ENCODE measurements at places on chromosomes 2 and 18. TPM values are rescaled to one million over a fixed set of nuclear protein-coding genes. Genes with fewer than 3 reads are reported as not detected.

- no peak overlapping the region for H3K4me3 ChIP-seq
- H3K27me3 ChIP-seq: no peaks in the 10 kb centered on the region
- DNase-seq: no peak
- no peaks in the 10 kb centered on the region for H3K36me3 ChIP-seq
- H3K4me1 ChIP-seq: peaks cover 35% of the 10 kb centered on the region
Observed at GRCh38 chr2:68438455-68439303, 28.4 kb downstream of the FBXO48 start.

- H3K27me3 ChIP-seq: no peaks in the 10 kb centered on the region
- no peak overlapping the region for H3K27ac ChIP-seq
- H3K36me3 ChIP-seq: no peaks in the 10 kb centered on the region
- H3K4me1 ChIP-seq: peaks cover 16% of the 10 kb centered on the region
- no peak for DNase-seq
Observed at GRCh38 chr18:74577019-74577418, 20.7 kb upstream of the ZNF407 start.

GRCh38 chr2:45192991-45193390, 183.7 kb upstream of the SIX2 start:
- peaks cover 52% of the 10 kb centered on the region for H3K27me3 ChIP-seq
- no peak for DNase-seq
- H3K4me3 ChIP-seq: no peak overlapping the region
- no peaks in the 10 kb centered on the region for H3K4me1 ChIP-seq

GRCh38 chr2:223166983-223167650, 115.1 kb downstream of the KCNE4 start:
- no peaks in the 10 kb centered on the region for H3K27me3 ChIP-seq
- DNase-seq: no peak

IL36A gene
- total RNA-seq: not detected

SETBP1 gene
- total RNA-seq: 10.3 TPM

- H3K4me3 ChIP-seq: no peak overlapping the region
- no peaks in the 10 kb centered on the region for H3K4me1 ChIP-seq
- H3K27ac ChIP-seq: no peak overlapping the region
- H3K27me3 ChIP-seq: peaks cover 58% of the 10 kb centered on the region
- no peaks in the 10 kb centered on the region for H3K36me3 ChIP-seq
Observed at GRCh38 chr2:219261024-219261855, 7.5 kb upstream of the TUBA4A start.

TRPM8 gene
- total RNA-seq: not detected

DNA sequence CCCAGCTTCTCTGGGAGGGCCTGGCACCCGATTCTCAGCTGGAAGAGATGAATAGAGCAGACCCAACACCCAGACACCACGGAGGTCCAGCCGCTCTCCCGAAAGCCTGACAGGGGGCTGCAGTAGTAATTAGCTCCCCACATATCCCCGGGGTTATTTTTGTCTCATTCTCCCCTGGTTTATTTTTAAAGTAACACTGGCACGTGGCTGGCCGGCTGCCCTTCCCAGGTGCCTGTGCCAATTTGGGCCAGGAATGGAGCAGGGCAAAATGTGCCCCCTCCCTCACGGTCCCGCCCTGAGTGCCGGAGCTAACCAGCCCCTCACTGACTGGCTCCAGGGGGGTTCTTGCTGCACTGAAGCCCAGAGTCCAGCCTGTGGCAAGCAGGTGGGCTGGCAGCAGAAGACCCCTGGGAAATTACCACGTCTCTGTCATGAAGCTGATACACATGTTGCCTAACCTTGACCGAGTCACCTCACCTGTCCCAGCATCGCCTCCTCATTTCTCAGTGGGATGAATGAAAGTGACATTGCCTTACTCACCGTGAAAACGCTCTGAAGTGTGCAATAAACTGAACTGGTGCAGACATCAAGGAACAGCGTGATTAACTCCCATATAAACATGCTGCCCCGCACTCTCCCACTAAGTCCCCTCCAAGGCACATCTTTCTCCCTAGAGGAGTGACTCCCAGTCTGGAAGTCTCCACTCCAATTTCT, 18.4 kb downstream of the KCNK3 start:
- H3K4me1 ChIP-seq: peaks cover 63% of the 10 kb centered on the region
- no peaks in the 10 kb centered on the region for H3K36me3 ChIP-seq
- DNase-seq: peak; percentile 61
- H3K27me3 ChIP-seq: no peaks in the 10 kb centered on the region

- H3K36me3 ChIP-seq: no peaks in the 10 kb centered on the region
- no peak overlapping the region for H3K27ac ChIP-seq
- no peak overlapping the region for H3K4me3 ChIP-seq
- no peaks in the 10 kb centered on the region for H3K27me3 ChIP-seq
Observed at GRCh38 chr2:223542501-223542900, 59.7 kb downstream of the SCG2 start.
